ENCODE measurements at places on chromosomes 7 and 10. TPM values are rescaled to one million over a fixed set of nuclear protein-coding genes. Genes with fewer than 3 reads are reported as not detected.

ATRNL1 gene
- 27.8 TPM for polyA plus RNA-seq

DNA sequence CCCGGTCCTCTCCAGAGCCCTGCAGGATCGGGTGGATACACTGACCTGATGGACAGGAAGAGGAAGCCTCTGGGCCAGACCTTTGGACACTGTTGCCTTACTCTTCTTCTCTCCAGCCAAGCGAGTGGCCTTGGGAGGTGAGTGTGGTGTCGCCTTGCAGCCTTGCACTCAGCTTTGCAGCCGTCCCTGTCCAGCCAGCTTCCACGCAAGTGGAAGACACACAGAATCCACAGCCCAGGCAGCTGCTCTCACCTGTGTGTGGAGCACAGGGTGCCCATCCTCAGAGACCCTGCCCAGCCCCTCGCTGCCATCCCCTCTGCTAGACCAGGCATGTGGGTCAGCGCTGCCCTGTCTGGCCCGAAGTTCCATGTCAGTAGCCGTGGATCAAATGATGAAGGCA, 239.1 kb downstream of the EBF3 start:
- no peak for DNase-seq

DNA sequence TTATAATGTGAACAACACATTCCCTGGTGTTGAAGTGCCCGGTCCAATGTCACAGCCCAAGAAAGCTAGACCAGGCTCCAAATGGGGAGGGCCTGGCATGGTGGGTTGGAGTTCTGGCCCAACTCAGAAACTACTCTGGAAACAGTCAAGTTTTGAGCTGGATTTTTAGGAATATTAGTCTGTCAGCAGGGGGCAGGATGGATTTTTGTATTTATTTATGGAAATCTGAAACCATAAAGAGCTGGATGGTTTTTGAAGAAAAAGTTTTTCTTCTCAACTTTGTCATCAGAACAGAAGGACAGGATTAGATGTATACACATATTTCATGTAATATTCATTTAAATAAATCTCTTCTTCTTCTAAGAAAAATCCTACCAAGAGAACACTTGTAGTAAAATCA, 97.5 kb downstream of the POU6F2 start:
- no peak for DNase-seq

TMEM106B gene
- 95.6 TPM for polyA plus RNA-seq

- DNase-seq, result peak; percentile 59
These were observed 233.6 kb downstream of the SNX13 start for GRCh38 chr7:17706734-17707133.

GRCh38 chr7:98568891-98569290, 48.2 kb upstream of the NPTX2 start:
- no peak for DNase-seq

- no peak for DNase-seq
These were observed 74.5 kb downstream of the INSIG1 start for GRCh38 chr7:155371884-155372781.

DNA sequence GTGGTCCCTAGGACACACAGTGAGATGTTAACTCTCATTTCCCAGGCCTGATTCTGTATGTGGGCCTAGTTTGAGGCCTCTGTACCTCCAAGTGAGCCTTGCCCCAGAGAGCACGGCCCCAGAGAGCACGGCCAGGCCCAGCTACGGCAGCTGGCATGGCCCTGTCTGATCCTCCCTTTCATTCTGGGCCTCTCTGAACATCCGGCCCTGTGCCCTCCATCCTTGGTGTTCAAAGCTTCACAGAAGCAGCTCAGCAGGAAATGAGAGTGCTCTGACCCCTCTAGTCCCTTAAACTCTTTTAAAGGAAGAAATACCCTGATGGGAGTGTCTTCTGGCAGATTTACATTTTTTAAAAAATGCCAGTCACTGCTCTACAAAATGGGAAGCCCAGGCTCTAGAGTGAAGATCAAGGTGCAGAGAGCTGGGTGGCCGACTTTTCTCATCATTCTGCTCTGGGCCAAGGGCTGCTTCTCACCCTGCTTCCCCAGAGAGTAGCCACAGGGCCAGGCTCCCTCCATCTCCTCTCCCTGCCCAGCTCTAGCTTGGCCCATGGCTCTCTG, 171.9 kb downstream of the RPS24 start:
- no peak for DNase-seq

- DNase-seq, result no peak
These were observed 82.0 kb downstream of the ELFN1 start for GRCh38 chr7:1752111-1752510.

DNA sequence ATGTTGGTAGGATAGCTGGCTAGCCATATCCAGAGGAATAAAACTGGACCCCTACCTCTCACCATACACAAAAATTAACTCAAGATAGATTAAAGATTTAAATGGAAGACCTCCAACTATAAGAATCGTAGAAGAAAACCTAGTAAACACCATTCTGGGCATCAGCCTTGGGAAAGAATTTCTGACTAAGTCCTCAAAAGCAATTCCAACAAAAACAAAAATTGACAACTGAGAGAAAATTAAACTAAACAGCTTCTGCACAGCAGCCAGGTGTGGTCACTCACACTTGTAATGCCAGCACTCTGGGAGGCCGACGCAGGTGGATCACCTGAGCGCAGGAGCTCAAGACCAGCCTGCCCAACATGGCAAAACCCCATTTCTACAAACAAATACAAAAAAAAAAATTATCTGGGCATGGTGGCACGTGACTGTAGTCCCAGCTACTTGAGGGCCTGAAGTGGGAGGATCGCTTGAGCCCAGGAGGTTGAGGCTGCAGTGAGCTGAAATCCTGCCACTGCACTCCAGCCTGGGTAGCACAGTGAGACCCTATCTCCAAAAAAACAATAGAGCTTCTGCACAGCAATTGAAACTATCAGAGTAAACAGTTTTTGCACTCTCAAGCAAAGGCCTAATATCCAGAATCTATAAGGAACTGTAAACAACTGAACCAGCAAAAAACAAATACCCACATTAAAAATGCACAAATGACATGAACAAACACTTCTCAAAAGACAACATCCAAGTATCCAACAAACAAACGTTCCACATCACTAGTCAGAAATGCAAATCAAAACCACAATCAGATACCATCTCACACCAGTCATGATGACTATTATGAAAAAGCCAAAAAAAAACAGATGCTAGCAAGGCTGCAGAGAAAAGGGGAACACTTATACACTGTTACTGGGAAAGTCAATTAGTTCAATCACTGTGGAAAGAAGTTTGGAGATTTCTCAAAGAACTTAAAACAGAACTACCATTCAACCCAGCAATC, 4.8 kb downstream of the CRPPA start:
- DNase-seq, result no peak

DNA sequence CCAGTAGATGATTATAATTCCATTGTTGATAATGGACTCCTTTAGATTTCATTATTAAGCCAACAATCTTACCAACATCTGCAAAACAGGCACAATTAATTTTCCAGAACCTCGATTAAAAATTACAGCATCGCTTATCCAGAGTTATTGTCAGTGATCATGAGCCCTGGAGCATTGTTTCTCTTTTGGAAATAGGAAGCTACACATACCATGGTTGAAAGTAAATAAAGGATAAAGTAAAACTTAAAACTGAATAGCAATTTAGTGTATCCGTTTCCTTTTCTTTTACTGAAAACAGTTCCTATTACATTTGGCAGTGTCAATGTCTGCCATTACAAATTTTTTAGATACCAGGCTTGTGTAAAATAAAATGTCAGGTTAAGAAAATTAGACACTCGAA, 9.9 kb upstream of the HOXA2 start:
- no peak for DNase-seq

SLC29A4 gene
- polyA plus RNA-seq, result 17.1 TPM

DNA sequence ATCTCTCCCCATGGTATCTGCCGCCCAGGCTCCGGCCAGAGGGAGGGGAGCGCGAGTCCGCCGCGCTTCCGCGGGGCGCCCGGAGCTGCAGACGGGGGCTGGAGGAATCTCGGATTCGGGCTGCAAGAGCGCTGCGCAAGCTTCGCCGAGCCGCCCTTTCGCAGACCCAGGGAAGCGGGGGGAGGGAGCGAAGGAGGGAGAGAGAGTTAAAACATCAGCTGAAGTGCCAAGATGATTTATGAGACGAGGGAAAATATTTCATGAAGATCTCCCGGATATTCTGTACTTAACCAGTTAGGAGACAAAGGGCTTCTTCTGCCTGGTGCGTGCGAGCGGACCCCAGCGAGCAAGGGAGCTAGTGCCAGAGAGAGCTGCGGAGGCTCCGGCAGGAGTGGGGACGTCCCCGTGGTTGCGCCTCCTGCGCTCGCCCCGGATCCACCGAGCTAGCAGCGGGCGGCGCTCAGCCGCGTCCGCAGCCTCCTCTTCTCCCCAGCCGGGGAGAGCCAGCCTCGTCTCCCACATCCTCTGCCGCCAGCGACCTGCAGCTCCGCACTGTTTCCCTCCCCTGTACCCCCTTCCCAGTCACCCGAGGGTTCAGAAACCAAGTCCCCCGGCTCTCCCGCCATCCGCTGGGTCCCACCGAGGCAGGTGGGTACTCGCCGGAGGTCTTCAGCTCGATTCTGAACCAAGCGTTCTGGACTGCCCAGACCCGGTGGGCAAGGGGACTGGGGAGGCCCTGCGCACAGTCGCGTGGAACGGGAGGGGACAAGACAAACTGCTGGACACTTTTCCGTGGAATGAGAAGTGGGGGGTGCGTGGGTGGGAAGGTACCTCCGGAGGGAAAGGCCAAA, 1.0 kb upstream of the PAX2 start:
- DNase-seq, result no peak

DNA sequence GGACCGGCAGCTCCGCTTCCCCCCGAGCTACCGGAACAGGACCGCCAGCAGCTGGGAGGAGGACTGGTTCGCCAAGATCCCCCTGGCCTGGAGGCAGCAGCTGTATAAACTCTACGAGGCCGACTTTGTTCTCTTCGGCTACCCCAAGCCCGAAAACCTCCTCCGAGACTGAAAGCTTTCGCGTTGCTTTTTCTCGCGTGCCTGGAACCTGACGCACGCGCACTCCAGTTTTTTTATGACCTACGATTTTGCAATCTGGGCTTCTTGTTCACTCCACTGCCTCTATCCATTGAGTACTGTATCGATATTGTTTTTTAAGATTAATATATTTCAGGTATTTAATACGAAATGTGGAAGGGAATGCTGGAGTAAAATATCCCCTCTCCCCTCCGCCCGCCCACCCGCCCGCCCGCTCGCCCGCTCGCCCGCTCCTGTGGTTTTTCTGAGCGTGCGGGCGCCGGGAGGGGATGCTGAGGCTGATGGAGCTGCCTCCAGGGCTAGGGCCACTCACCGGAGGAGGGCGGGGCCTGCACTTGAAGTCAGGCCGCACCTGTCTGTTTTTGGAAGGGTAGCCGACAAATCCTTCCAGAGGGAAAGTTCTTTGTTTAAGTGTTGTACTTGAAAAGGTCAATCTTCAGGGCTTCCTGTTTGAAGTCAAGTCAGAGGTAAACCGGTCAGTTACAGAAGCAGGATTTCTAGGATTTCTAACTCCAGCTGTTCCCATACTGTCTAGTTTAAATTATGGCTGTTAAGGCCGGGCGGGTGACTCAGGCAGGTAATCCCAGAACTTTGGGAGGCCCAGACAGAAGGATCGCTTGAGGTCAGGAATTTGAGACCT, 30.5 kb downstream of the CHST12 start:
- no peak for DNase-seq

DNA sequence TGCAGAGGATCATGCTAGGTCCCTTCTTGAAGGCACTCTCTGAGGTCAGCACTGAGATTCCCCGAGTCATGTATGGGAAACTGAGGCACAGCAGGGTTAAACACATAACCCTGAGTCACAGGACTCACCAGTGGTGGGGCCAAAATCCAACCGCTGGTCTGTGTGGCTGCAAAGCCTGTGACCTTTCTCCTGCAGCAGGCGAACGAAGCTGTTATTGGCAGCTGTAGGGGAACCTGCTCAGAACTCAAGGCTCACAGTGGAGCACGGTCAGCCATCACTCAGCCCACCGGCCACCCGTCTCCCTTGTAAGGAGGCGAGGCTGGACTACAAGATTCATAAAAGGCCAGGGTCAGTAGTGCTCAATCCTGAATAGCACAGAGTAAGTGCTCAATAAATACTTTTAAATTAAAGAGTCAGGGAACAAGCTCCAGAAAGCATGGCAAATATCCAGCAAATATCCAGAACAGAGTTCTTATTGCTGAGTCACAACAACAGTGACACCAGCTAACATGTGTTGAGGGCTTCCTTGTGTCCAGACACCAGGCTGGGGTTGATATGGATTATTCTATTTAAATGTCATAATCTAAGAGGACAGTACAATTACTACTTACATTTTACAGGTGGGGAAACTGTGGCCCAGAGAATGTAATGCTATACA, 34.9 kb downstream of the CHST15 start:
- DNase-seq, result no peak

- DNase-seq, result no peak
These were observed 34.5 kb upstream of the ING3 start for GRCh38 chr7:120916121-120916520.

DNA sequence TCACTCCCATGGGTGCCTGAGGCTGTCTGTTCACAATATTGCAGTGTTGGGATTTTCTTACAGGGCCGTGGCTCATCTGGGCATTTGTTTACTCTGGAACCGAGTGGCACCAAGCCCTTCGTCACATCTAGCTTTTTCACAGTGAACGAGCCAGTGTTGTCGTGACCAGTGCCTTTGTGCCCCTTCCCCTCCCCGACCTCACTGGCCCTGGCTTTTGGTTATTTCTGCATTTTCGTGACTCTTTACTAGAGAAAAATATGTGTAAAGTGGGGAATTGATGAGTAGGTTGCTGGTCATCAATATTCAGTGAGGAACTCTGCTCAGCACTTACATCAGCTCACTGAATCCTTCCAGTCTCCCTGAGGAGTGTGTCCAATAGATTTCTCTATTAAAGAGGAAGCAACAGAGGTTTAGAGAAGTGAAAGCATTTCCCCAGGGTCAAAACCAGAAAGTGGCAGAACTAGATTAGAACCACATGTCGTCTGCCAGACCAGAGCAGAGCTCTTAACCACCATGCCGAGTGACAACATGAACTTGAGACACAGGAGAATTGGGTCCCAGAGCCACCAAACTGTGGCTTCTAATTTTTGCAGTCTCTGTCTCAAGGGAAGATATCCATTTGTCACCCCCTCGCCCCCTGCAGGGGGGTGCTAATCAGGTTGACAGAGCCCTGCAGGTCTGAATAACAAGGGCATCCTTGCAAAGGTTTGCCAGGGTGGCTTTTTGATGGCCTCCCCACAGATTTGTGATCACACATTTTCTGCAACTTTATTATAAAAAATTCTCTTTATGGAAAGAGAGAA, 125.3 kb downstream of the CHN2 start:
- no peak for DNase-seq

- no peak for DNase-seq
These were observed 38.9 kb downstream of the PRSS2 start for GRCh38 chr7:142809671-142810070.

CYP2C9 gene
- 4.8 TPM for polyA plus RNA-seq

Measured in left kidney (tissue), 8 donors.